ENCODE measurements at places on chromosomes 16 and 17. TPM values are rescaled to one million over a fixed set of nuclear protein-coding genes. Genes with fewer than 3 reads are reported as not detected.

PRR35 gene
- total RNA-seq = under 0.01 TPM

DNA sequence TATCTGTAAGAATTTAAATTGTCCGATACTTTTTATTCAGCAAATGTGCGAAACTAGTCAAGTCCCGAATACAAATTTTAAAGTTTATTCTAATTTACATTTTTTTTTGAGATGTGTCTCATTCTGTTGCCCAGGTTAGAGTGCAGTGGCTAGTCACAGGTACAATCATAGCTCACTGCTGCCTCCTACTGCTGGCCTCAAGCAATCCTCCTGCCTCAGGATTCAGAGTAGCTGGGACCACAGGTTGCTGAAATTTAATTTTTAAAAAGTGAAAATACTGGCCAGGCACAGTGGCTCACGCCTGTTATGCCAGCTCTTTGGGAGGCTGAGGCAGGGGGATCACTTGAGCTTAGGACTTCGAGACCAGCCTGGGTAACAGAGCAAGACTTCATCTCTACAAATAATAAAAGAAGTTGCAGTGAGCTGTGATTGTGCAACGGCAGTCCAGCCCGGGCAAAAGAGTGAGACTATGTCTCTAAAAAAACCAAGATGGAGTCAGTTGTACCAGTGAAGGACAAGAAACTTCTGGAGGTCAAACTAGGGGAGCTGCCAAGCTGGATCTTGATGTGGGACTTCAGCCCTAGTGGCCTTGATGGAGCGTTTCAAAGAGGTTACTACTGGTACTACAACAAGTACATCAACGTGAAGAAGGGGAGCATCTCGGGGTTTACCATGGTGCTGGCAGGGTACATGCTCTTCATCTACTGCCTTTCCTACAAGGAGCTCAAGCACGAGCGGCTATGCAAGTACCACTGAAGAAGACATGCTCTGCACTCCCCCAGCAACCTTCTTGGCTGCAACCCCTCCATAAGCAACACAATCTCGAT is 5.6 kb downstream of the POLG2 start:
- no peak for DNase-seq

NPIPB9 gene
- total RNA-seq = 2.7 TPM

DNA sequence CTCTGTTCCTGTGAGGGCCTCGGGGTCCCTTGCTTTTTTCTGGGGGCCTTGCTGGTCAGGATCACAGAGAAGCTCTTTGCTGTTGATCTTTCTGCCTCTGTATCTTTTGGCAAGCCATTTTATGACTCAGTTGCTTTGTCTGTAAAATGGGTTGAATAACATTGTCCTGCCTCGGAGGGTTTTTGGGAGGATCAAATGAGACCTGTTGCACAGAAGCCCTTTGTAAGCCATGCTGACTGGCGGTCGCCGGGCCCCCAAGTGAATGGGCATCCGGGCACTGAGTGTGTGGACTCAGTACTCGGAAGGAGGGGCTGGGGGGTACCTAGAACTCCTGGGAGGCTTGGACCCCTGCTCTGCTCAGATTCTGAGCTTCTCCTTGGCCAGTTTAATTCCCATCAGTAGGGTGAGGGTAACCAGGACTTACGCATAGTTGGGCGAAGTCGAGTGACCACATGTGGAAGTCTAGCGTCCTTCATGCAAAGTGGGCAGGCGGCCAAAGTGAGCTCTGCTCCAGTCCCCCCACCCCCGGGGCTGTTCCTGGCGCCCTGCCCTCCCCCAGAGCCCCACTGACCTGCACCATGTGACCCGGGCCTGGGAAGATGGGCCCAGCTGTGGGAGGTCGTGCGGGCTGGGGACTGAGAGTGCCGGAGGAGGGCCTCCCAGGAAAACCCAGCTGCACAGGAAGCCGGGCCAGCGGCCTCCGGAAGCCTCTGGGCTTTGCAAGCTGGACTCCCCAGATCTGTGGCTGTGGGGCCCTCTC is 284.0 kb downstream of the SEC14L1 start:
- DNase-seq = peak; percentile 96

DNA sequence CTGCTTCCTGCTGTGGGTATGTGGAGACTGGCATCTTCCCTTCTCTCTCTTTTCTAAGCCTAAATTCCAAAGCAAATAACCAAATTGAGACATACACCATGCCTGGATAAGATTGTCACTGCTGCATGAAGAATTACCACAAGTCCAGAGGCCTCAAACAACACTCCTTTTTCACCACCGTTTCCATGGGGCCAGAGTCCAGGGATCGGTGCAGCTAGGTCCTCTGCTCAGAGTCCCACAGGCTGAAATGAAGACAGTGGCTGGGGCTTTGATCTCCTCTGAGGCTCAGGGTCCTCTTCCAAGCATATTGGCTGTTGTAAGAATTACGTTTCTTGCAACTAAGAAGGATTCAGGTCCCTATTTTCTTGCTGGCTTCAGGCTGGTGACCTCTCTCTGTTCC is 130.4 kb downstream of the SLC39A11 start:
- DNase-seq = no peak

- DNase-seq = no peak
Measured at GRCh38 chr17:80055597-80055996, 19.2 kb downstream of the CCDC40 start.

DNA sequence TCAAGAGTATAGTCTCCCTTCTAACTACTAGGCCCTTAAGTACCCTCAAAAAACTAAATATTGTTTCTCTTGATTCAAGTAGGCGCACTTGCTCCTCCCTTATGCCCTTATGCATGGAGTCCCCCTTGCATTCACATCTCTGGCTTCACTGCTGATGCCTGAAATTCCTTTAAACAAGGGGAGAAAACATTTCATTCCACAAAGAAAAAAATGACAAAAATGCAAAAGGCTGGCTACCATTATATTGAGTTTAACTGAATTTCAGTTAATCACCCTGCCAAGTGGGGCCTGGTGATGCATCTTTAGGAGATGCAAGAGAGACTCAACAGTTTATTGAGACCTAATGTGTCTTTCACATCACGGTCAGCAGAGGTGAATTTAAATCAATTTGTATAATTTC is 35.6 kb downstream of the CRLF3 start:
- no peak for DNase-seq

- DNase-seq = peak; percentile 6
Measured at GRCh38 chr17:74547264-74547663, 1.3 kb upstream of the CD300C start.

DNA sequence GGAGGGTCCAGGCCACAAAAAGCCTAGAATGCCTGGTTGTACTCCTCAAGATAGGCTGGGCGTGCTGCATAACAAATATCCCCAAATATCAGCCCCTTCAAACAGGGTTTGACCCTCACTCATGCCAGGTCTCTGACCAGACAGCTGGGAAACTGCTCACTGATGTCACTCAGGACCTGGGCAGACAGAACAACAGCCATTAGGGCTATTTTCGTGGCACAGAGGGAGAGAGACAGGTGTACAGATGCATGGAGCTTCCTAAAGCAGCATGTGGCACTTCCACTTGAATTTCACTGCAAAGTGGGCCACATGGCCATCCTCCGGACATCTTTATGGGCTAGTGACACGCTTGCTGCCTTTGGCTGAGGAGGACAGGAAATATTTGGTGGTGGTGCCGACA is 73.1 kb downstream of the SREBF1 start:
- no peak for DNase-seq

NPIPA7 gene
- total RNA-seq = 0.59 TPM

MYOCD gene
- under 0.01 TPM for total RNA-seq

DNA sequence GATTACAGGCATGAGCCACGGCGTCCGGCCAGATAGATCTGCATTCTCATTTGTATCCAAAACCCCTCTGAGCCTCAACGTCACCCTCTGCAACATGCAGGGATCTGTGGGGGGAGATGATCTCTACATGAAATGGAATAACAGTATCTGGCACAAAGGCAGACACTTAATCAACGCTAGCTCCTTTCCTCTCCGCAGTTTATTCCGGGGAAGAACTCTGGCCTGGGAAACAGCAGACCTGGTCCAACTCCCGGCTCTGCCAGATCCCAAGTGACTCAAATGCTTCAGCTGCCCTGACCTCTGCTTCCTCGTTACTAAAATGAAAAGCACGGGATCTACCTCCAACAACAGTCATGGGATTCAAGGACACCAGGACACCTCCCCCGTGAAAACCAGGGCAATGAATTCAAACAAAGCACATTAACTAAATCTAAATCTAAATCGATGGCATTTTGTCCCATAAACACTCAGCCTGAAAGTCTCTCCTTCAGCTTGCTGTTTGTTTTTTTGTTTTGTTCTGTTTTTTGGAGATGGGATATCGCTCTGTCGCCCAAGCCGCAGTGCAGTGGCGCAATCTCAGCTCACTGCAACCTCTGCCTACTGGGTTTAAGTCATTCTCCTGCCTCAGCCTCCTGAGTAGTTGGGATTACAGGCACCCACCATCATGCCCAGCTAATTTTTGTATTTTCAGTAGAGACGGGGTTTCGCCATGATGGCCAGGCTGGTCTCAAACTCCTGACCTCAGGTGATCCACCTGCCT is 78.2 kb downstream of the NXN start:
- peak; percentile 90 for DNase-seq

MT1A gene
- 0.59 TPM for total RNA-seq

SSTR5 gene
- total RNA-seq = not detected

DNA sequence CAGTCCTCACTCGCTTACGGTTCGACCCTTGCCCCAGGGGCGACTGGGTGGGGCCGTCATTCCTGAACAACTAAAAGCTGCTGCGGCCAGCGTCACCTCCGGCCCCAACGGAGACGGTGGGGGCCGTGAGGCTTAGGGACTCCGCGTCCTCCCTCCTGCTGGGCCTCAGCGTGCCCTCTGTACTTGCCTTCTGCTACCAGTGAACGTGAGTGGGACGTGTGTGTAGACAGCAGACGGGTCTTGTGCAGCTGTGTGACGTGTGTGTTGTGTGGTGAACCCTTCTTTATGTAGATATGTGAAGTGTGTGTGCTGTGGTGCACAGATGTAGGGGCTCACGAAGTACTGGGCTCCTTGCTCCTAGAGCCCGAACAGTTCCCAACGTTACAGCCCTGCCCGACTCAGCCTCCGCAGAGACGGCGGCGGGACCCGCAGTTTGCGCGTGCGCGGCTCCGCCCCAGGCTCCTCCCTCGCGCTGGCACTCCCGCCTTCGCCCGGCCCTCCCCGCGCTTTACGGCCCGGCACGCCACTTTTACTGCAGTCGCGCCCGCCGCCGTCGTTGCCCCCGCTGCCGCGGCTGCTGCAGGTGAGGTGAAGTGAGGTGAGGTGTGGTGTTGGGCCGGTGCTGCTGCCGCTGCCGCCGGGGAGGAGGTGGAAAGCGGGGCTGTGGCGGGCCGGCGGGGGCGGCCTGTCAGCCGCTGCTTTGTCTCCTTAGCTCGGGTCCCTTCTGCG is at the start of gene PHAF1:
Gene PHAF1, plus strand, starts transcription at position 535 of the 729 bp plus-strand sequence. CDS start 235 bp downstream, outside the sequence.
- DNase-seq = peak; percentile 99

GRCh38 chr17:19534562-19535149 is 1.0 kb downstream of the SLC47A1 start:
- DNase-seq = peak; percentile 84

DNA sequence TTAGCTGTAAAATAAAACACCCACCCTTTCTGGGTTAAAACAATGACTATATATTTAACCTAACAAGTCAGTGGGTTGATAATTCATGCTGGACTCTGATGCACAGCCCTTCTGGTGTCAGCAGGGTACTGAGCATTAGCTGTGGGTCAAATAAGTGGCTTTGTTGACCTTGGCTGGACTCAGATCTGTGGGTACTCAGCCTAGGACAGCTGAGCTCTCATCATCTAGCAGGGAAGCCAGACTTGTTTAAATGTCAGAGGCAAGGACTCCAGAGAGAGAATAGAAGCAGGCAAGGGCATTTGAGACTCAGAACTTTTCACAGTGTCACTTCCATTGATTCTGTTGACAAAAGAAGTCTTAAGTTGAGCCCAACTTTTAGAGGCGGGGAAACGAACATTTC is 1063.8 kb upstream of the CDH8 start:
- DNase-seq = no peak

LGALS9B gene
- not detected for total RNA-seq

NPIPA8 gene
- not detected for total RNA-seq

EFNB3 gene
- 1.8 TPM for total RNA-seq

DNA sequence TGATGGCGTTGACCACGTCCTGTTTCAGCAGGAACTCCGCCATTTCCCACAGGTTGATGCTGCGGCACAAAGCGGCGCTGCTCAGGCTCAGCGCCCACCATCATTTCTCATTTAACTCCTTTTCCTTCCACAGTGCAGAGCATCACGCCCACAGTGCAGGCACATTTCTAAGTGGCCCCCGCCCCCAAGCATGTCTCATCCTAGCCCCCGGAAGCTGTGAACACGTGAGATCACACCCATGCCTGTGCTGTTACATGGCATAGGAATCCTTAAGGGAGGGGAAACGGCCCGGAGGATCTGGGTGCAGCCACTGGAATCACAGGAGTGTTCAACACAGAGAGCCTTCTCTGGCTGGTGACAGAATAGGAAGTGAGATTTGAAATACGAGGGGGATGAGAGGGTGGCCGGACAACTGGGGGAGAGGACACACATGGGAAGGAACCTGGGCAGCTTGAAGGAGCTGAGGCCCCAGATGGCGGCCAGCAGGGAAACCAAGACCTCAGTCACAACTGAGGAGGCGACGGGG is 4.7 kb downstream of the NAGPA start:
- peak; percentile 84 for DNase-seq

CACNG1 gene
- not detected for total RNA-seq

KRTAP4-4 gene
- total RNA-seq = not detected

DNA sequence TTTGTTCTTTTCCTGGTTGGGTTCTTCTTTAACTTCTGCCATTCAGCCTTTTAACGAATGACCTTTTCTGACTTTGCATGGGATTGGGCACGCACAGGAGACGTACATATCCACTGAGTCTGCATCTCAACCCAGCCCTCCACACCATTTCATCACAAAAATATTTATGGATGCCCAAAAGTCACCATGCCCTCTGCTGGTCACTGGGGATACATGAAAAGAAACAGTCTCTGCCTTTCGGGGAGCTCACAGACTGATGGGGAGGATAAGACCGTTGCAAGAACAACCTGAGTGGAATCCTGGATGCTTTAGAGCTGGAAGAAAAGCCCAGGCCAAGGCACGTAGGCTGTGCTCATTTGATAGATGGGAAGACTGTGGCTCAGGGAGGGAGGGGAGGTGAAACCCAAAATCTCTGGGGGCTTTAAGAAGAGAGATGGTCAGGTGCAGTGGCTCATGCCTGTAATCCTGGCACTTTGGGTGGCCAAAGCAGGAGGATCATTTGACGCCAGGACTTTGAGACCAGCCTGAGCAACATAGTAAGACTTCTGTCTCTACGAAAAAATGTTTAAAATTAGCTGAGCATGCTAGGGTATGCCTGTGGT is 7.9 kb upstream of the MT2A start:
- DNase-seq = peak; percentile 87

DNA sequence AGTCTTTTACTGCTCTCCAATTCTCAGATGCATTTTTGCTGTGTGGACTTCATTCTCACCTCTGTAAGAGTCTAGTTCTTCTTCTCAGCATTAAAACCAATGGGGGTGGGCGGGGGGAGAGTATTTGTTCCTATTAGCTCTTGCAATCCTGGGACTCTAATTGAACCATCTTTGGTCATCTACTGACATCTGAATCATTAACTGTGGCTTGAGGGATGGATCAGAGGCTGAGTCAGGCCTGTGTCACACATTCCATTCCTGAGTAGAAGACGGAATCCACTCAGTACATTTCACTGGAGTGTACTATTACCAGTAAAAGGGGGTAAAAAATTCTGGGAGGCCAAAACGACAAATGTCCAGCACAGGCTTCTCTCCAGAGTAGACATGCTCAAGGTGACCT is 12.8 kb upstream of the ZNF23 start:
- peak; percentile 92 for DNase-seq

GRCh38 chr17:76524598-76525512 is 12.7 kb downstream of the CYGB start:
- DNase-seq = peak; percentile 87

OR1A1 gene
- not detected for total RNA-seq

- DNase-seq = no peak
Measured at GRCh38 chr17:34504814-34505484, 74.4 kb upstream of the TMEM132E start.

ZPBP2 gene
- total RNA-seq = not detected
